ENCODE measurements at places on chromosomes 4 and X. TPM values are rescaled to one million over a fixed set of nuclear protein-coding genes. Genes with fewer than 3 reads are reported as not detected.

GRCh38 chr4:83556816-83557215 lies 20.9 kb downstream of the GPAT3 start:
- DNase-seq: no peak

DNA sequence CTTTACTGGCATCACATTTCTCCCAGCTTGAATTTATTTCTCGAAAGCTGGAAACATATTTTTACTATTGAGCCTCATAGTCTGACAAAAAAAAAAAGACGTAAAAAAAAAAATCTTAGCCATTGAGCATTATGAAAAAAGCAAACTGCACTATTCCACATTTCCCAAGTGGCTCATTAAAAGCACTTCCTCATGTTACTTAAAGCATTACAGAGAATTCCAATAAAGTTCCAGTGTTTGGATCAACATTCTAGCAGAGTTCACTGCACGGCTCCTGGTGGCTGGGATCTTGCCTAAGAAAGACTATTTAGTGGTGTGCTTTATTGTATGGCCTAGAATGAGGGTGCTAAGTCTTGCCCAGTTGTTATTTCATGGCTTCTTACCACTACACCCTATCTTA lies 476.2 kb downstream of the PPARGC1A start:
- no peak for DNase-seq

- no peak for DNase-seq
Observed at GRCh38 chrX:43813898-43814297, 68.4 kb downstream of the MAOB start.

DNA sequence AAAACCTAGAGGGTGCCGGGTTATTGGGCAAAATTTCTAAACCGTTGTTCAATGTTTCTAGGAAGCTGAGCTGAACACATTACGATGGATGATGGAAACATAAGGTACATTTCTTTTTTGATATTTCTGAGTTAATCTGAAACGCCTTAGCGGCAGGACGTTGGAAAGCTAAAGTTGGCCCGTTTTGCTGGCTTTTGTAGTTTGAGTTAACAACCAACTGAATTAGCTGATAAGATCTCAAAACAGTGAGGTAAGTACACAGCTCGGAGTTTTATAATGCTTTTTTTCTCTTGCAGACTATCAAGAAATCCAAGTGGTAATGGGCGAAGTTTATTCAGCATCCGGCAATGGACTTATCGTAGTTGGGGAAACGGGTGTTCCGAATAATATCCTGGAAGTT lies 73.5 kb downstream of the PRSS12 start:
- no peak for DNase-seq

DNA sequence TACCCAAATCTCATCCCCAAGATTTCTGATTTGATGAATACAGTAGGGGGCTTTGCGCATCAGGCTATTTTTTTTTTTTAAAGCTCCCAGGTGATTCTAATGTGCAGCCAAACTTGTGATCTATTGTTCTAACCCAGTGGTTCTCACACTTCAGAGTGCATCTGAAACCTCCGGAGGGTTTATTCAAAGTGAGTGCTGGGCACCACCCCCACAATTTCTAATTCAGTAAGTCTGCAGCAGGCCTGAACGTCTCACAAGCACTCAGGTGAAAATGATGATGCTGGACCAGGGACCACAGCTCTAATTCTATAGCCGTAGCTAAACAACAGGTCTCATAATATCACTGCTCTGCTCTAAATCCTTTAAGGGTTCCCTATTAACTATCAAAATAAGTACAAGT lies 211.4 kb downstream of the FMR1NB start:
- DNase-seq: no peak

DNA sequence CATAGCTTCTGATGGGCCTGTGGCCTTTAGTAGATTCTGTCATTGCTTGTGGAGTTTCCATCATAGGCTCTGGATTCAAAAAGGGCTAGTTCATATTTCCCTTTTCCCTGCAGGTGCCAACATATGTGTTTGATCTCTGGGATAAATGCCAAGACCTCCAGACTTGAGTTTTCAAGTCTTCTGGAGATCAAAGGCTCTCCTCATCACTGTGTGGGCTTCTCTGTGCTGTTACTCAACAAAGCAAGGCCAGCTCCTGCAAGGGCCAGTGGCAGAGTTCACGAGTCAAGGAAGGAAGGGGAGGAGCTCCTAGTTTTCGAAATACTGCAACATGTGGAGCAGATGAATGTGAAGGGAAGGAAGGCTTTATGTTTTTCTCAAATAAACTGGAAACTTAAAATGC lies 62.7 kb upstream of the SCML1 start:
- no peak for DNase-seq

GRCh38 chrX:70169281-70169680 lies 8.0 kb upstream of the DGAT2L6 start:
- no peak for DNase-seq

- no peak for DNase-seq
Observed at GRCh38 chrX:82591421-82591820, 916.7 kb upstream of the POU3F4 start.

DNA sequence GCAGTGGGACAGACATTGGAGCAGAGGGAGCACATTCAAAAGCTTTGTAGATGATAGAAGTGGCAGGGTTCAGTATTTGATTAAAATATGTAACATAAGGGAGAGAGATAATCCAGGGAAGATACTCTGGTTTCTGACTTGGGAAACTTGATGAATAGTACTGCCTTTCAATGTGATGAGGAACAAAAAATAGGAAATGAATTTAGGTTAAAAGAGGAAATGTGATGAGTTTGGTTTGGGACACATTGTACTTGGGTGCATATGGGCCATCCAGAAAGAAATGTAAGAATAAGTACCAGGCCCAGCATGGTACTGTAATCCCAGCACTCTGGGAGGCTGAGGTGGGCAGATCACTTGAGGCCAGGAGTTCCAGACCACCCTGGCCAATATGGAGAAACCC lies 20.9 kb upstream of the NDNF start:
- no peak for DNase-seq

- no peak for DNase-seq
Observed at GRCh38 chr4:162586266-162586665, 422.5 kb upstream of the FSTL5 start.

DNA sequence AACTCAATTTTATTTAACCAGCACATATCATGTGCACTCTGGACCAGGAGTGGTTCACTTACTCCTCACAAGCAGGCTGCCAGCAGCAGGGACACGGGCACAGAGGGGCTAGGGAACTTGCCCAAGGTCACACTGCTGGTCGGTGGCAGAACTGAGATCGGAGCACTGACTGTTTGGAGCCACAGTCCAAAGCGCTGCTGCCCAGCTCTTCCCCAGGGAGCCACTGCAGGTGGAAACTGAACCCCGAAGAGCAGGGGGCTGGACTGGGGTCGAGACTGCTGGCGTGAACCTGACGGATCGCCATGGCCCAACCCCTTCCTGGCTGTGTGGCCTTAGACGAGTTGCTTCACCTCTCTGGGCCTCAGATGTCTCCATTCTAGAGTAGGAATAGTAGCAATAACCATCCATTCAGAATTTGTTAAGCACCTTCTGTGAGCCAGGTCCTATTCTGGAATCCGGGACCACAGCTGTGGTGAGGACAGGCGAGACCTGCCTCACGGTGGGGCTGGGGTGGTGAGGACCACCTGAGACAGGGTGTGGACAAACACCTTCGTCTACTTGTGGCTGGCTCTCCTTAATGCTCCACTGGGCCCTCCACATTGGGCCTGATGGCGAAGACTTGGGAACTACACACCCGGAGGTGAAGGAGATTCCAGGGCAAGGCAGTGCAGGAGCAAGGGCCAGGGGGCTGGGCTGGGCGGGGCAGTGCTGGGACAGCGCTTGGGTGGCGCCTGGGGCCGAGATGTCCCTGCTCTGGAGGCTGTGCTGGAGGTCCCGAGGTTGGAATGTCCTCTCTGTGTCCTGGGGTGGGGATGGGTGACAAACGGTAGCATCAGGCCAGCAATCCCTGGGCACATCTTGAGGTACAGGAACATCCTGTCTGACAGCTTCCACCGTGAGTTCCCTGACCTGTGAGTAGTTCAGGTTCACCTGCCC lies 32.0 kb upstream of the KIAA0232 start:
- no peak for DNase-seq

- DNase-seq: no peak
Observed at GRCh38 chrX:128057421-128057820, 5.2 kb upstream of the ACTRT1 start.

- DNase-seq: no peak
Observed at GRCh38 chrX:19555683-19556082, 40.4 kb upstream of the MAP3K15 start.

DNA sequence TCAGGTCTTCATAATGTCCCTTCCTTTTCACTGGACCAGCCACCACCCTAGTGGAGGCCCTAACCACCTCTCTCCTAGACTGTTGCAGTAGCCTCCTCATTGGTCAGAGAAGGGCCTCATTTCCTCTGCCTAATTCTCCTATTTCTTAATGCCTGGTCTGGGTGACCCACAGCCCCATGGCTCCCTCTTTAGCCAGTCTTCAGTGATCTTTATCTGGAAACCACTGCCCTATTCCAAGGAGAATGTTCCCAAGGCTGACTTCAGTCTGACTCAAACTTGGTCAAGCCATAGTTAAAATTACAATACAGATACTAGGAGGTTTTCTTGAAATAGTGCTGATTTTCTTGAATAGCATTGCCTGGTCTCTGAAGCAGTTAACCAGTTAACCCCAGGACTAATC lies 53.6 kb upstream of the PRPS1 start:
- DNase-seq: no peak

DNA sequence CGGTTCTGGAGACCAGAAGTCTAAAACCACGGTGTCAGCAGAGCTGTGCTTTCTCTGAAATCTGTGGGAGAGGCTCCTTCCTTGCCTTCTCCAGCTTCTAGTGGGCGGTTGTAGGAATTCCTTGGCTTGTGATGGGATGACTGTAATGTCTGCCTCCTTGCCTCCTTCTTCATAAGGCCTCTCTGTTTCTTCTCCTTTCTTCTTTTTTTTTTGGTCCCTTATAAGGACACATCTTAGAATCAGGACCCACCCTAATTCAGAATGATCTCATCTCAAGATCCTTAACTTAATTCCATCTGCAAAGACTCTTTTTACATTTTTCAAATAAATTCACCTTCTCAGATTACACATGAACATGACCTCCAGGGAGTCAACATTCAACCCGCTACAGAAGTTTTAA lies 186.9 kb downstream of the STK32B start:
- no peak for DNase-seq

DNA sequence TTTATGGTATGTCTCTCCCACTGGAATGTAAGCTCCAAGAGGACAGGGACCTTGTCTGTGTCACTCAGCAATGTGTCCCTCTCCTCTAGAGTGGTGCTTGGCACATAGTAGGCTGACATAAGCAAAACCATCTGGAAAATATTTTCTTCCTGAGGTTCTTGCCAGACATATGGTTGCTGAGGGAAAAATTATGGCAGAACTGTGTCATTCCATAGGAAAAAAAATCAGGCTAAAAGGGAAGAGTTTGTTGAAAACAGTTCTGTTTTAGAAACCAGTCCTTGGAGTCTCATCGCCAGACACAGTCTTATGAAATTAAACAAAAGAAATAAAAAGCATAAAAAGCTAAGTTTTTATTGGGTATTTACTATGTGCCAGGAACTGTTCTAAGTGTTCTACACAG lies 60.9 kb downstream of the RTL9 start:
- no peak for DNase-seq

DNA sequence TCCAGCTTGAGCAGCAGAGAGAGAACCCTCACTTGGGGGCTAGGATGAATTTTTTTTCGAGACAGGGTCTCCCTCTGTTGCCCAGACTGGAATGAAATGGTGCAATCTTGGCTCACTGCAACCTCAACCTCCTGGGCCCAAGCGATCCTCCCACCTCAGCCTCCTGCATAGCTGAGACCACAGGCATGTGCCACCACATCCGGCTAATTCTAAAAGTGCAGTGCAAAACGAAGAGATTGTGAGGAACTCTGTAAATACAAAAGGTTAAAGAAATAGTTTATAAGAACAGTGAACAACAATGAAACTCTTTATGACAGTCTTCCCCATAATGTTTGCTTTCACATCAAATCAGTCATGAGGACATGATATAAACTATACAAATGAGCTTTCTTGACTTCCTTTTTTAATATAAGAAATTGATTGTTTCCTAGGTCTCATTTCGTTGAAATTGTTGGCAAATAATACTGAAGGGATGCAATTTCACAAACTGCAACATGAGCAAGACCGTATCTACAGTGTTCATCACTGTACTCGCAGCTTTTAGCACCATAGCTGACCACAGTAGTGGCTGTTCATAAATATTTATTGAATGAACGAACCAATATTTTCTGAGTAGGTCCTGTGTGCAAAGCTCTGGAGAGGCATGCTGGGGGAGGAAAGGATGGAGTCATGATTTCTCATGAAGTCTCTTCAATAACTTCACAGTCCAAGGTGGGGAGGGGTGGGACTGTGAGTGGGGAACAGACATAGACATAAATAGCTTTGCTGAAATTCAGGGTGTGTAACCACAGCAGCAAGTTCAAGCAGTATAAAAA lies 116.1 kb downstream of the SHROOM3 start:
- no peak for DNase-seq

- DNase-seq: no peak
Observed at GRCh38 chr4:140819610-140820009, 63.4 kb upstream of the TBC1D9 start.

DNA sequence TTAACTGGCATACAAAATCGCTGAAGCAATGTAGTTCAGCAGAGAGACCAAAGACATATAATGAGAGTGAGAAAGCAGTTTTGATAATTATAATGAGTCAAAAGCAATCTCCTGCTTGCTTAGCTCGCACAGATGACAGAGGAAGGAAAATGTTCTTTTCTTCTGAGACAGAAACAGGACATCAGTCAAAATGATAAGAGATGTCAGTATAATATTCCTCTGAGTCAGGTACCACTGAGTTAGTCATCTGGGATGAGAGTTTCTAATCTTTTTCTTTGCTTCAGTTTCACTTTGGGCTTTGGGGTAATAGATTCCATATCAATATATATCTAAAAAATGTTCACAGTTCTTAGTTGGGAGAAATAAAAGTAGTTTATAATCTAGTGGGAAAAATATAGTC lies 387.2 kb downstream of the PCDH7 start:
- no peak for DNase-seq

DNA sequence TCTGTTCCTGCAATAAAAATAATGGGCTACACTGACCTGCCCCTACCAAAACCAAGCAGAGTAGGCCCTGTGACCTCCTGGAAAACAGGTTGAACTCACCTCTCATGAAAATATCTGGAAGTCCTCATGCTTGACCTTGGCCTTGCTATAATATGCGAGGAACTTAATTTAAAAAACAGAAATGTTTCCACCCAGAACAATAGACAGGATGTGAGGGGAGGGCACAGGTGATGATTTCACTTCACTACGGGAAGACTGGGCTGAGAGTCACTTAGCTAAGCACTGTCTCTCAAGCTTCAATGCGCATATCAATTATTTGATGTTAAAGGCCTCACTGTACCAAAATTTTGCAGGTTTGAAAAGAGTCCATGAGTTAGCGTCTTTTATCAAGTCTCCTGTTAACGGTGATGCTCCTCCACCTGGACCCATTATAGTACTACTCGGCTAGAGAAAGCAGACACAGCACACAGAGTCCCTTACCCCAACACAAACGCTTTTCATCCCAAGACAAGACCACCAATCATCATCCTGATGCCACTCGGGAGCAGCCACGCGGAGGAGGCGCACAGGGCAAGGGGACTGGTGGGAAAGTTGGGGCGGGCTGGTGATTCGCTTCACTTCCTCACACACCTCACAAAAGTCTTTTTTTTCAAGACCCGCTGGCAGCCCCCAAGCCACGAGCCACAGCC lies 25.9 kb downstream of the ZNF721 start:
- DNase-seq: no peak

Gene LINC00632
- not detected for total RNA-seq

Gene TXK
- not detected for total RNA-seq

Gene USP17L5
- total RNA-seq: not detected

Gene BRS3
- not detected for total RNA-seq

Gene GPC4
- 0.14 TPM for total RNA-seq

Gene SERPINA7
- total RNA-seq: 315 TPM

Gene MAP7D3
- not detected for total RNA-seq

Gene CLCN5
- total RNA-seq: 27.3 TPM

Gene PTCHD1
- not detected for total RNA-seq

Measured in HepG2 (cell line).